ENCODE measurements at places on chromosomes 3 and 15.

- no peak for DNase-seq
These were observed 53.9 kb upstream of the NEDD4 start for GRCh38 chr15:56047354-56047753.

- no peak for DNase-seq
These were observed 79.4 kb downstream of the SNTN start for GRCh38 chr3:63731866-63732265.

- no peak for DNase-seq
These were observed 20.9 kb downstream of the NEK11 start for GRCh38 chr3:131047582-131047981.

DNA sequence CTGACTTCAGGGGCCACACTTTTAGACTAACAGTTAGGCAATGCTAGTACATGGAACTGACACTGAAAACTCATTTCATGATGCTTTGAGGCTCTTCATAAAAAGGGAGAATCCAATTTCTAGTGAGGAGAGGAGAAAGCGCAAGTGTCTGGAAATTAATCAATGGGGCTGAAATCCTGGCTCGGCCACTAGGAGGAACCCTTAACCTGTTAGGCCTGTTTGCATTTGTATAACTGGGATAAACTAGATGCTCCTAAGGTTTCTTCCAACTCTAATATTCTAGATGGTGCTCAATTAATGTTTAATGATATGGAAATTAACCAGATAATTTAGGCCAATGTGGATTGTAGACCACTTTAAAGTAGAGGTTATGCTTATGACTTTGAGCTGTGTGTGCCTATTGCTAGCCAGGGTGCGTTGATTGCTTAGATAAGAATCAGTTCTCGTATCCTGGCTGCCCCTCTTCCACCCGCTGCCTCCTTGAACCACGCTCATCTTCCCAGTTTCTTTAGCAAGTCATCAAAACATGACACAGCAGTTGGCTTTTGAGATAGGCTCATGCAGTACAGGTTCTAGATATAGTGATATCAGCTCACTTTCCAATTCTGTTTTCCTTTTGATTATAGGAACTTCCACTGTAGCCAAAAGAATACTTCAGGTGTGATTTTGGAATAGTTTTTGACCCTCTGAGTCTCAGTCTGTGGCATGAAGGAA, 16.8 kb upstream of the CRBN start:
- DNase-seq: no peak

GRCh38 chr15:67501836-67502461, 19.0 kb upstream of the C15orf61 start:
- DNase-seq: no peak

- no peak for DNase-seq
These were observed 33.3 kb downstream of the CYP11A1 start for GRCh38 chr15:74334127-74334526.

DNA sequence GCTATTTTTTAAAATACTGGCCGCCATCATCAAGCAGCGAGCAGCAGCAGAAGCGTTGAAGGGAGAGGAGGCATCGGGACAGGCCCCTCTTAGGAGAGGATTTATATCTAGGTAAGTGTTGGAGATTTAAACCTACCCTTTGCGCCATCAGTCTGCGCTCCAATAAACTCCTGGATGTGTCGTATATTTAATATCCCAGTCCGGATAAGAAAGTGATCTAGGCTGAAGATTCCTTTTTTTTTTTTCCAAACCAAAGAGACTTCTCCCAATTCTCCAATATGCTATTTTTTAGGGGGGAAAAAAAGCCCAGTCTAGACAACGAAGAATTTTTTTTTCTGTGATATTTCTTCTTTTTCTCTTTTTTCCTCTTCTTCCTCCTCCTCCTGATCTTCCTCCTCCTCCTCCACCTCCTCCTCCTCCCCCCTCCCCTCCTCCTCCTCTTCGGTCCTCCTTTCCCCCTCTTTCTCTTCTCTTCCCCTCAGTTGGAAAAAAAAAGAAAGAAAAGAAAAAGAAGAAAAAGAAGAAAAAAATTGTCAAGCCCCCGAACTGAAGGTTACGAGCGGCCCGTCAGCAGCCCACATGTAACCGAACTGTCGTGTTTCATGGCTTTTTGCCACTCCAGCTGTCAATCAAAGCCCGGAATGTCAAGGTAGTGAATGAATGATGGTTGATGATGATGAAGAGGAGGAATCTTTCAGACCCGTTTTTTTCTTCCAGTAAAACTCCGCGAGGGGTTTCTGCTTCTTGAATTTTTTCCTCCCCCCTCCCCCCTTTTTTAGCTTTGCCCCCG, 835 bp downstream of the MEIS2 start:
- no peak for DNase-seq
